Activated CD8-positive, alpha-beta memory T cell treated with anti-CD3 and anti-CD28 coated beads for 48 hours (primary cell): ENCODE measurements at places on chromosomes 16 and 17.

- no peak for DNase-seq
Measured at GRCh38 chr17:42681976-42682721, at the start of gene CNTNAP1. Gene CNTNAP1, plus strand, starts transcription at chr17:42682531. Its CDS starts 299 bp downstream, at chr17:42682830.

DNA sequence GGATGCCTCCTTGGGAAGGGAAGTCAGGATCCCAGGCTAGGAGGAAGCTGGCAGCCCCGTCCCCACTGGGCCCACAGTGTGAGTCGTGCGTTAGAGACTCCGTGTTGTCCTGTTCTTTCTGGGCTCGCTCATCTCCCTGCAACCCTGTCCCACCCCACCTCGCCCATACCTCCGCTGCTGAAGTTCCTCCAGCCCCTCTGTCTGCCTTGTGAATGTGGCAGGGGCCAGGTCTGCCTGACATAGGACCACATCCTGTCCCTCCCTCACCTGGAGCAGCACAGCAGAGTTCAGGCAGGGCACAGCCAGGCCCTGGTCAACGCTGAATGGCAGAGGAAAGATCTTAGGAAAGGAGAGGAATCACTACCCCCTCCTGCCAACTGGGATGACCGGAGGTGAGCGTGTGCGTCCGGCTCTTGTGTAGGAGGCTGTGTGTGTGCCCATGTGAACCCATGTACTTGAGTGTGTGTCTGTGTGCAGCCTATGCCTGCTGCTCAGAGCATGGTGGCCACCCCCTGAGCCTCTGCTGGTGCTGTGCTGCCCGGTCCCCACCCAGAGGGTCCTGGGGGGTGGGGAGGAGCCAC is 12.8 kb downstream of the KCNJ18 start:
- no peak for DNase-seq

GRCh38 chr17:39556423-39556822 is 51.3 kb downstream of the NEUROD2 start:
- no peak for DNase-seq

DNA sequence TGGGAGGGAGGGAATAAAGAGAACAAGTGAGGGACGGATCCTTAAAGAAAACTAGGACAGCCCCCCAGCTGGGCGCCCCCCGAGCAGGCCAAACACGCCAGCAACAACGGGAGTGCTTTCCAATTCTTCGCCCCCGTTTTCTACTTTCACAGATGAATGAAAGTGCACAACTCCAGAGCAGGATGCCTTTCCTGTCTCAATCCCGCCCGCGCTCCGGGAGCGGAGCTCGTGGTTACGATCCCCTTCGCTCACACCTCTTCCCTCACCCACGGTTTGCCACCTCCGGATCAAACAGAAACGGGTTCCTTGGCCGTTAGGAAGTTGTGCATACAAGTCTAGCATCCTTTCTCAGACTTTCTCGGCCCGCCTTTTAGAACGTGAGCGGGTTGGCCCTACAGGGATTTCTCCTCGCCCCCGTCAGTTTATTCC is 680 bp downstream of the SKA2 start:
- DNase-seq, result peak; percentile 15

DNA sequence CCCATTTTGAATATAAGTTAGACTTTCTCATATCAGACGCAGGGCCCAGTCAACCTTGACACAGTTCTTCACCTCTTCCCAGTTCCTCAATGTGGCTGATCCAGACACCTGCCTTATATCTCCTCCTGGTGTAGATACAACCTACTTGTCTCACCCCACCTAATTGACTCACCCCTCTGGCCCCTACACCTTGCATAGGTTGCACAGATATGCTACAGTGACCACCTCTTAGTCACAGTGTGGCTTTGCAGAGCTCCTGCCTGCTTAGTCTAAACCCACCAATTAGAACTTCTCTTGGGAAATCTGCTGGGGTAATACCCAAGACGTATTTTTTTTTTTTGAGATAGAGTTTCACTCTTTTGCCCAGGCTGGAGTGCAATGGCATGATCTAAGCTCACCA is 16.8 kb downstream of the CHP2 start:
- no peak for DNase-seq

DNA sequence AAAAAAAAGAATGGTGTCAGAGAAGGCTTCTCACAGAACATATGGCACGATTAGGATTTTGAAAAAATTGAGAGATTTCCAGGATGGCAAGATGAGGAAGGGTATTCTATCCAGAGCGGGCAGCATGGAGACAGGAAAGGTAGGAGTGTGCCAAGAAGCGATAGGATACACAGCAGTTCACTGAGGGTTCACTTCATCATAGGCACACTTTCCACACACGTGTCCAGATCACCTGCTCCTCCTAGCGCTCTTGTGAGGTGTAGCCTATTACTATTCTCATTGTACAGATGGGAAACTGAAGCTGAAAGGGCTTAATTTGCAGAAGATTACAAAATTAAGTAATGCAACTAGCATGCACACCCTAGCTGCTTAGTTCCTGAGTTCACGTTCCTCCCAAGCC is 6.2 kb upstream of the ELAC2 start:
- no peak for DNase-seq

GRCh38 chr17:48231995-48232959 is 124.7 kb downstream of the SNX11 start:
- no peak for DNase-seq

DNA sequence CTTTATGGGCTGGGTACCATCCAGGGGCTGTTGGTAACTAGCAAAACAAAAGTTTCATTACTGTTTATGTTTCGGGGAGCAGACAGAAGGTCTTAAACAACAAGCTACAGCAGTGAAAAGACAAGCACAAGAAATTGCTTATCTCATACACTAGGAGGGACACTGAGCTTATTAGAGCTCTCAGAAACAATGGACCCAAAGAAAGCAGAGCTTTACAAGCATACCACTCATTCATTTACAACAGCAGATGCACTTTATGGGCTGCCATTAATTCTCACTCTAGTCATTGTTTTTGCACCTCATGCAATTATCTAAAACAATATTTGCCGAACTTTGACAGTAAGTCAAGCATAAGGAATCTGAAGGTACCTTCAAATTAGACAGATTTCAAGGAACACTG is 10.0 kb downstream of the KRT16 start:
- DNase-seq, result no peak

DNA sequence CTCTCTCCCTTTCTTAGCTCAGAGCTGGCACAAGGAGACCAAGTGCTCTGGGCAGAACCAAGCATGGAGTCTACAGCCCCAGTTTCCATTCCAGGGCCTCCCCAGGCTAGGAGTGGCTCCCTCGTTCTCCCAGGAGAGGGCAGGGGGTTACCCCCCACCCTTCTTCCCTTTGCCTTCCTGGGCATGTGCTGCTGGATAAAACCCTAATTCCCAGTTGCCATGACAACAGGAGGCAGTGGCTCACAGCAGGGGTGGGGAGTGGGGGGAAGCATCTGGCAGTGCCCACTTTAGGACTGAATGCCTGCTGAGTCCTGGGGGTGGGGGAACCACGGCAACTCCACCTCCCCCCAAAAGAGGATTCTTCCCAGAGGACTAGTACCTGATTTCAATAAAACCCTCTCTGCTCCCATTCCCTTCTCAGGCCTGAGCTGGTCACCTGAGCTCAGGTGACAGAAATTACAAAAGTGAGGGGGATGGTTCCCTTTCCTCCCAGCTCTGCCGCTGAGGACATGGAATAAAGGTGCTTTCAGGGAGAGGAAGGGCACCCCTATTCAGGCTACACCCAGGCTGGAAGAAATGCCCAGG is 1.8 kb downstream of the MPP2 start:
- DNase-seq, result no peak

- DNase-seq, result no peak
Measured at GRCh38 chr17:17231621-17232302, 5.2 kb downstream of the FLCN start.

- DNase-seq, result no peak
Measured at GRCh38 chr17:46000757-46001156, 1.7 kb downstream of the STH start.

- DNase-seq, result no peak
Measured at GRCh38 chr17:1229349-1229899, 40.8 kb upstream of the BHLHA9 start.

DNA sequence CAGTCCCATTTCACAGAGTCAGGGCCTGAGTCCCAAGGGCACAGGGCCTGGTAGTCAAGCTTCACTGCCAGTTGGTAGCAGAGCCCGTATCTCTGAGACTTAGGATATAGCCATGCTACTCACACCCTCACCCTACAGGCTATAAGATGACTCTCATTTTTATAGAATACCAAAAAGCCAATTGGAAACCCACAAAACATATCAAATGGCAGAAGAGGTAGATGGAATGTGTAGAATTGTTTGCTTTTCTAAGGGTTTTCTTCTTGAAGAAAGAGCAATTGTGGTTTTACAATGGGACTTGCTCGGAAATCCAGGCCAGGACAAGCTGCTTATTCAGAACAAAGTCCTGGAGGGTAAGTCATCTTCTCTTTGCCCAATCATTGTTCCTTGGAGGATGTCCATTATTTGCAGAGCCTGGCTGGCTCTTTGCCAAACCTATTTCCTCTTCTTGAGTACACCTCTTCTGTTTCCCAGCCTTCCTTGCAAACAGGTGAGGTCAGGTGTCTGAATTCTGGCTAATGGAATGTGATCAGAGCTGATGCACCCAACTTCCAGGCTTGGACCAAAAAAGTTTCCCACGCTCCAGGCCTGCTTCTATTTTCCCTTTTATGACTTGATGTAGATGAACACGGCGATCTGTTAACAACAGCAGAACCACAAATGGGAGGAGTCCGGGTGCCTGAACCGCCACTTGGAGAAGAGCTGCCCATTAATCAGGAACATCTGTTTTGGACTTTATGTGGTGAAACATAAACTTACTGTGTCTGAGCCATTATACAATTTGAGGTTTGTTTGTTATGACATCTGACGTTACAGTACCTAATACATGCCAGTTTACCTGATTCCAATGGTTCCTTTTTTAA is 16.9 kb upstream of the CCL22 start:
- DNase-seq, result no peak

DNA sequence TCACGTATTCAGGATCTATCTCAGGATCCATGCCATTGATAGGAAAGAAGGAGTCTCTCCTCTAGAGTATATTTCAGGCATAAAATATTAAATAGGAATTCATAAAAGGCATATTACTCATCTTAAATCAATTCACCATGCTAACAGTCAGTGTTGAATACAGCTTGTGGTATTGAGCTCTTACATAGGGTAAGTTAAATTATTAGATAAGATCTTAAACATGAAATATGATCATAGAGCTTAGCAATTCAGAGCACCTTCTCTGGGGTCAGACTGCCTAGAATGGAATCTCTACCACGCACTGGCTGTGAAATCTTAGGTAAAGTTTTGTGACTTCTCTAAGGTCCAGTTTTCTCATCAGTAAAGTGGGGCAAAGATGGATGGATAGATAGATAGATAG is 20.7 kb downstream of the MARCHF10 start:
- DNase-seq, result no peak

GRCh38 chr17:6547336-6547735 is 9.0 kb downstream of the PITPNM3 start:
- no peak for DNase-seq

- DNase-seq, result no peak
Measured at GRCh38 chr17:37642681-37643080, 565 bp downstream of the DDX52 start.

DNA sequence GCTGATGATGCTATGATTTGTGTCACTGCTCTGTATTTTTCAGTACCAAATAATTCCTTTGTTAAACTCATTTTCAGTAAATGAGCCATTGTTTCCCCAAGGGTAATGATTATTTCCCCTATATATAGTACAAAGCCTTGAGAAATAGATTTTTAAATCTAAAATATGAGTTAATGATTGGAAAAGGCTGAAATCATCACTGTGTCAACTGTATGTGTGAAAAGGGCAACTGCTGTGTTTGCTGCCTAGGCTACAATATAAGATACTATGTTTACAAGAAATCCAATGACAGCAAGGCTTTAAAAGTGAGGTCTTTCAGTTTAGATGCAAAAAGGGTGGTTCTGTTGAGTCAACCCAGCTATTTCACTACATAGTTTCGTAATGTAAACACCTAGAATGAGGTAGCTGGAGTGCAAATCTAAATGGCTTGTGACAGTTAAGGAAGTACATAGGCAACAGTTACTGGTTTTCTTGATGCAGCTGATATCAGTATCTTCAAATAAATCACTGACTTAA is 15.3 kb downstream of the NLK start:
- no peak for DNase-seq

- DNase-seq, result no peak
Measured at GRCh38 chr16:65223335-65223734, 101.5 kb upstream of the CDH11 start.

GRCh38 chr16:11171448-11171709 is 84.6 kb downstream of the SOCS1 start:
- DNase-seq, result no peak

DNA sequence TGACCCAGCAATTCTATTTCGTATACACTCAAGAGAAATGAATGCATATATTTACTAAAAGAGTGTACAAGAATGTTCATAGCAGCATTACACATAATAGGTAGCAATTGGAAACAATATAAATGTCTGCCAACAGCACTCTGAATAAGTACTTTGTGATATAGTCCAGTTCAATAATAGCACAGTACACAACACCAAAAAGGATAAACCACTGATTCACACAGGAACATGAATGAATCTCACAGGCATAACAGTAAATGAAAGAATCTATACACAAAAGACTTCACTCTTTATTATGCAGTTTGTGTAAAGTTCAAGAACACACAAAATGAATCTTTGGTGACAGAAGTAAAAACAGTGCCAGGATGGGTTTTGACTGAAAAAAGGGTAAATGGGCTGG is 86.3 kb downstream of the NLK start:
- no peak for DNase-seq

DNA sequence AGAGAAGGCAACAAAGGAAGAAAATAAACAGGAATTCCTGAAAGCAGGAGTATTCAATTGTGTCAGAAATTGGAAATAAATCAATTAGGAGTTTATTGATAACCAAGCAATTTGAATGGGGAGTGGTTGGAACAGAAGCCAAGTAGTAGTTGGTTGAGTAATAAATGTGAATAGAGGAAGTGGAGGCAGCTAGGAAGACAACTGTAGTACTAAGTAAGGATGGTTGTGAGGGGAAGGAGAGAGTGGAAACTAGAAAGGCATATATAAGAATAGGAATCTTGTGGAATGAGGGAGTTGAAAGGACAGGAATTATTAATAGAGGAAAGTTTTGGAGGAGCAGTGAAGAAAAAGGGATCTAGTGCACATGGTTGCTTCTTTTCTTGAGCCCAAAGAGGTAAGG is 34.4 kb downstream of the NFAT5 start:
- no peak for DNase-seq

GRCh38 chr16:31487071-31487719 is 4.3 kb downstream of the SLC5A2 start:
- no peak for DNase-seq

GRCh38 chr17:70987867-70988340 is 818.6 kb downstream of the KCNJ2 start:
- DNase-seq, result no peak
